Esophagus squamous epithelium (tissue), 5 donors: ENCODE measurements at places on chromosomes 3 and 15.

DNA sequence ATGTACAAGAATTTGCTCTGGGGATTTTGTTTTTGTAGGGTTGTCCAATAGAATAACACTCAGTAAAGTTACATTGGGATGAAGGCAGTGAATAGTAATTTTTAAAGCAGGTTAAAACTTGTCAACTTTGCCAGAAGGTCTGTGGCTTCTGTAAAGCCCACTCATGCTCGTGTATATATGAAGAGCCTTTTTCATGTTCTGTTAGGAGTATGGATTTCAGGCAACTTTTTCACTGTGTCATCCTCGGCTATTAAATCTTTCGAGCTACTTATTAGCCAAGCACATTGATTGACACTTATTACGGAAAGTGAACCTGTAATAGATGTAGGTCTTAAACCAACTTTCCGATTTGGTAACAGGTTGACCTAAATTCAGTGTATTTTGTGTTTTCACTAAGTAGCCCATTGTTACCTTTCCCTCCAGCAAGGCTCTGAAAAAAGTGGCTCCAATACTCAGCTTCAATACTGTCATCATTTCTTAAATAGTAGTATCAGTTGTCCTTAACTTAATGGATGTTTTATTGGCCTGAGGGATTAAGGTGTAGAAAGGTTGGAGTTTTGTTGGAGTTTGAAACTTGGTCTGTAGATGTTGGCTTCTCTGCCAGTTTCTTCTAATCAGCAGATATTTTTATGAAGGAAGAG is 1.7 kb downstream of the PAK2 start:
- no peak for DNase-seq

DNA sequence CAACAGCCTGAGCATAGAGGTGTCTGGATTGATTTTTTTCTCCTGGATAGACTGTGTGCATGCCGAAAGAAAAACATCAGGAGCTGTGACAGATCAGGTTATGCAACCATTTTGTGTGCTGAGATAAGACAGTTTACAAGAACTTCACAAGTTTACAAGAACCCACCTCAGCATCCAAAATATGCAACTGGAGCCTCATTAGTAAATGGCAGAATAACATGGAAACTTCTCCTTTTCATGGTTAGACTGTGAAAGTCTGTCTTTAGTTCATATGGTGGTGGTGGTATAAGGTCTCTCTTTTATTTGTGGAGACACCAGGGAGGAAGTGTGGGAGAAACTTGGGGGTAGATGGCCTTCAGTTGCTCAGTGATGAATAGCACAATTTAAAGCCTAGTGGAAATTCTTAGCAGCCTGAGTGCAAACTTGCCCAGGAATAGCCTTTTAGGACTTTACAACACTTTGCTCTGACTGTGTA is 3.7 kb upstream of the ZNF609 start:
- DNase-seq: no peak

DNA sequence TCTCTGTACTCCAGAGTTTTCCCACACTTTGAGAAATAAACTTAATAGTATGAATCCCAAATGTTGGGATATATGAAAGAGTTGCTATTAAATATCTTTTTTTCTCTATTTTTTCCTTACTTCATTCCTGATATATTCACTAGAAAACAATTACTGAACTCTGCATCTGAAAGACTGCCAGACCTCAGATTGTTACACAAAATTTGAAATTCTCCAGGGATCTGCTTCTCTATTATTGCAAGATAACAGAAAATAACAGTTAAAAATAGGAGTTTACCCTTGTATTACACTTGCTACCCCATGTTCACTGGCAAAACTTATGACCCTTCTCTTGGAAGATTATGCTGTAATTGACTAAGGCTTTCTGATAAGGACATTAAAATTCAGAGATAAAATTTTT is 11.7 kb upstream of the P3H2 start:
- DNase-seq: no peak

DNA sequence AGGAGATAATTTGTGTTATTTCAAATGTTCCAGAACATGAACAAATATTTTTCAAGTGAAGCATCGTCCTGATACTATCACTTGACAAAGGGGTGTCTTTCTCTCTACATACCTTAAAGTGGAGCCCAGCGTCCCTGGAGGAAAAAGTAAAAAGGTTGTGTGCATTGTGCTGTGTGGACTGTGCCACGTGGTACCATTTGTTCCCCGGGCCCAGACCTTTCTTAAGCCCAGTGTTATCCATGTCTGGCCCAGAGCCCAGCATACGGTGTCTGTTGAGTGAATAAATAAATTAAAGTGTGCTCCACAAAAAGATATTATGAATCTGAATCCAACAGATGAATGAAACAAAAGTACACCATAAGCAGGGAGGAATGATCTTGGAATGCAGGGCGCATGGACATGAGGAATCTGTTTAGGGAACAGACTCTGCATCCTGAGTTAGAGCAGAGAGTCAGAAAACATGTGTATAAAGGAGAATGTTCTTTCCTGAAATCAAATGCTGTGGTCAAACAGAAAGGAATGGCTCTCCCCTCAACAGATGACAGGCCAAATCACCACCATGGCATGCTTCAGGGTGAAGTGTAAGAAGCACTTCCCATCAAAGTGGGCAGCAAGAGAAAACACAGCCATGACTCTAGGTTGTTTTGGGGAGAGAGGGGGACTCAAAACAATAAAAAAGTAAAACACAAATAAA is 8.1 kb upstream of the PRSS50 start:
- DNase-seq: no peak

GRCh38 chr3:105704726-105705410 is 163.9 kb downstream of the CBLB start:
- no peak for DNase-seq

DNA sequence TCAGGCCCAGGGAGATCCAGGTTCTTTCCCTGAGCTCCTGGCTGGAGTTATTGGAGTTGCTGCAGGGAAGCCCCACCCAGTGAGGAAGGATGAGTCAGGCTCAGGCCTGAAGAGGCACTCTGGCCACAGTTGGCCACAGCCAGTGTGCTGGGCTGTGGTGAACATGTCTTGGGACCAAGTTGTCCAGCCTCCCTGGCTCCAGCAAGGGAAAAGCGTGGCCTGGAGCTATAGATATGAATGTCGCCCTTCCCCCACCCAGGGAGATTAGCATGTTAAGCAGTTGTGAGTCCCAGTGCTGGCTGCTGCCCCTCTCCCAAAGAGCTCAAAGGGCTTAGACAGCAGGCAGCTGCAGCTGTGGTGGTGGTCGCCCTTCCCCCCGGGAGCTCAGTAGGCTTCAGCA is 963.2 kb downstream of the ROBO2 start:
- no peak for DNase-seq

DNA sequence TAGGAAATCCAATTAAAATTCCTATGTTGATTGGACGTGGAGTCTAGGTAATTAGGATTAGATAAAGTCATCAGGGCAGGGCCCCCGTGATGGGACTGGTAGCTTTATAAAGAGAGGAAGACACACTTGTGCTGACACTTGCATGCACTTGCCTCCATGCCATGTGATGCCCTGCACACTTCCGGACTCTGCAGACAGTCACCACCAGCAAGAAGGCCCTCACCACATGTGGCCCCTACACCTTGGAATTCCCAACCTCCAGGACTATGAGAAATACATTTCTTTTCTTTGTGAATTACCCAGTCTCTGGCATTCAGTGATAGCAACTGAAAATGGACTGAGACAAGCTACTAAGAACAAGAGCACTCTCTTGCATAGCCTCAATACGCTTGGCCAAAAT is 90.6 kb downstream of the CRYGS start:
- DNase-seq: no peak
